ENCODE measurements at places on chromosomes 3 and 15. TPM values are rescaled to one million over a fixed set of nuclear protein-coding genes. Genes with fewer than 3 reads are reported as not detected.

Gene UBA7
- total RNA-seq, result 58.5 TPM

Gene THSD4
- 34.2 TPM for total RNA-seq

Gene PTPN9
- 17.7 TPM for total RNA-seq

Gene SLC24A5
- total RNA-seq, result not detected

Gene IQCF6
- total RNA-seq, result not detected

Gene ABHD17C
- 4.6 TPM for total RNA-seq

Gene PLSCR4
- 677 TPM for total RNA-seq

Gene PPP2R3A
- 7.3 TPM for total RNA-seq

Gene MAP6D1
- total RNA-seq, result 3.0 TPM

Gene BUB1B
- 12.8 TPM for total RNA-seq

Gene FGF12
- total RNA-seq, result 1.2 TPM

Gene SLC22A13
- 0.19 TPM for total RNA-seq

Gene CLRN1
- not detected for total RNA-seq

Gene ZIC1
- under 0.01 TPM for total RNA-seq

Gene CLDN16
- 0.34 TPM for total RNA-seq

Gene CA12
- 0.79 TPM for total RNA-seq

Gene TF
- total RNA-seq, result 0.85 TPM

Gene BSN
- under 0.01 TPM for total RNA-seq

Gene SERPINI2
- total RNA-seq, result not detected

Gene ACAN
- 1.2 TPM for total RNA-seq

Gene TRIM59
- 19.7 TPM for total RNA-seq

Gene TMCC1
- 21.7 TPM for total RNA-seq

Gene C2CD4A
- total RNA-seq, result 2.7 TPM

Gene GCSAM
- total RNA-seq, result not detected

Gene GPR15
- not detected for total RNA-seq

Gene MKRN2OS
- total RNA-seq, result not detected

Gene GOLGA8J
- total RNA-seq, result not detected

Gene MLF1
- 7.1 TPM for total RNA-seq

Gene FANCD2
- total RNA-seq, result 37.2 TPM

Gene ALDH1A2
- 70.9 TPM for total RNA-seq

Gene TLE3
- 38.3 TPM for total RNA-seq

Gene FAM131A
- 32.9 TPM for total RNA-seq

Gene THRB
- total RNA-seq, result 0.23 TPM

Gene UROC1
- total RNA-seq, result not detected

Gene HIGD2B
- not detected for total RNA-seq

Gene TBC1D23
- total RNA-seq, result 46.1 TPM
